Cerebellum (tissue), 4 donors: ENCODE measurements at places on chromosomes 1 and 21. TPM values are rescaled to one million over a fixed set of nuclear protein-coding genes. Genes with fewer than 3 reads are reported as not detected.
A peak's percentile ranks its signal among the peaks of the same experiment; 100 is the strongest.

DNA sequence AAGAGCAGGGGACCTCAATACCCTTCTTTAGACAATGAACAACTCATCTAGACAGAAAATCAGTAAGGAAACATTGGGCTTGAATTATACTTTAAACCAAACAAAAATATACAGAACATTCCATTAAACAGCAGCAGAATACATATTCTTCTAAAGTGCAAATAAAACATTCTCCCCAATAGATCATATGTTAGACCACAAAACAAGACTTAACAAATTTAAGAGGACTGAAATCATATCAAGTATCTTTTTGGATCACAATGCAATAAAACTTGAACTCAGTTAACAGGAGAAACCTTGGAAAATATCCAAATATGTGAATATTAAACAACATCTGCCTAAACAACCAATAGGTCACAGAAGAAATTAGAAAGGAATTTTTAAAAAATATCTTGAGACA is 47.7 kb upstream of the HP1BP3 start:
- no peak for DNase-seq

- DNase-seq, result no peak
Measured at GRCh38 chr1:247494767-247495166, 36.9 kb upstream of the OR2B11 start.

DNA sequence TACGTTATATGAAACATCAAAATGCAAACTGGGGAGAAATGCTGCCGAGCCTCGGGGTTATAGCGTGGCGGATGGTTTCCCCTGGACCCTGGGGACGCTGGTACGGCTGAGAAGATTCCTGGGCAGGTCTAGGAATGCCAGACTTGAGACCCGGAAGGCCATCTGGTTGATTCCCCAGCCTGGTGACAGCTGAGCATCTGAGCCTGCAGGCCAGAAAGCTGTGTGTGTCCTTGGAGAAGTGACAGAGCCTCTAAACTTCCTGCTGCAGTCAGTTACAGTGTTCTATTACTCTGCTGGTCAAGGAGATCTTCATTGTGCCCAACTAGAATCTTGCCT is 2.3 kb downstream of the VASH2 start:
- peak; percentile 79 for DNase-seq

- no peak for DNase-seq
Measured at GRCh38 chr1:115647507-115647906, 5.7 kb downstream of the VANGL1 start.

GRCh38 chr1:216095400-216095799 is 327.8 kb downstream of the USH2A start:
- DNase-seq, result no peak

DNA sequence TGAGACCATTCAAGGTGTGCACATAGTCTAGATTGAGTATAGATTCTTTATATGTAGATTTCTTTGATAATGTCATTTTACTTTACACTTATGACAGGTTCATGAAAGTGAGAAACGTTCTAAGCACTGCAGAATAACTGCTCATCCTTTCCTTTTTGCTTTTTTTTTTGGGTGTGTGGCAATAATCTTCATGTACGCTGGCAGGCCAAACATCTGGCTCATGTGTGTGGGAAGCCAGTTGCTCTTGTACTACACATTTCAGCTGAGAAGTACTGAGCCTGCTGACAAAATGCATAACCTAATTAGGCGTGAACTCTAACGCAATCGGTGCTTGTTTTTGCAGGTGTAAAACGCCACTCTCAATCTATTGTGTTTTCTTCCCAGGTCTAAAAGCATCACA is 350.8 kb upstream of the KAZN start:
- no peak for DNase-seq

- DNase-seq, result no peak
Measured at GRCh38 chr1:8902765-8903164, 24.3 kb upstream of the ENO1 start.

- DNase-seq, result no peak
Measured at GRCh38 chr1:185895208-185895900, 161.2 kb downstream of the HMCN1 start.

DNA sequence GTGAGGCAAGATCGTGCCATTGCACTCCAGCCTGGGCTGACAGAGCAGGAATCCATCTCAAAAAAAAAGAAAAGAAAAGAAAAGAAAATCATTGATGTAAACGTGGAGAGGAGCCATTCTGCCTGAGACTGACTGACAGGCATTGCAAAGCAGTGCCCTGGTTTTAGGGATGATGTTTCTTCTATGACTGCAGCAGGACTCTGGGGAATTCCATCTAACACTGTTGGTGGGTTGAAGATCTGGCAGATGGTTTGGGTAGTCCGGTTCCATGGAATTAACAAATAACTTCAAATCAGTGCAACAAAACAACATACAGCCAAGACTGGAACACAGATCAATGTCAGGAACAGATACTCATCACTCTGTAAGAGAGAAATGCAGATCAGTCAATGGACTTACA is 17.8 kb upstream of the LAMC2 start:
- no peak for DNase-seq

Gene CD5L
- total RNA-seq, result 0.27 TPM

Gene RASSF5
- total RNA-seq, result 2.7 TPM
